ENCODE measurements at places on chromosomes 13 and 19.

- DNase-seq = peak; percentile 45
These were observed 51.5 kb downstream of the SKA3 start for GRCh38 chr13:21124852-21125251.

- peak; percentile 36 for DNase-seq
These were observed 15.4 kb upstream of the IRGC start for GRCh38 chr19:43700395-43701000.

GRCh38 chr13:59877933-59878332 lies 285.8 kb downstream of the DIAPH3 start:
- DNase-seq = no peak

- no peak for DNase-seq
These were observed 431 bp downstream of the FUT3 start for GRCh38 chr19:5850743-5851293.

DNA sequence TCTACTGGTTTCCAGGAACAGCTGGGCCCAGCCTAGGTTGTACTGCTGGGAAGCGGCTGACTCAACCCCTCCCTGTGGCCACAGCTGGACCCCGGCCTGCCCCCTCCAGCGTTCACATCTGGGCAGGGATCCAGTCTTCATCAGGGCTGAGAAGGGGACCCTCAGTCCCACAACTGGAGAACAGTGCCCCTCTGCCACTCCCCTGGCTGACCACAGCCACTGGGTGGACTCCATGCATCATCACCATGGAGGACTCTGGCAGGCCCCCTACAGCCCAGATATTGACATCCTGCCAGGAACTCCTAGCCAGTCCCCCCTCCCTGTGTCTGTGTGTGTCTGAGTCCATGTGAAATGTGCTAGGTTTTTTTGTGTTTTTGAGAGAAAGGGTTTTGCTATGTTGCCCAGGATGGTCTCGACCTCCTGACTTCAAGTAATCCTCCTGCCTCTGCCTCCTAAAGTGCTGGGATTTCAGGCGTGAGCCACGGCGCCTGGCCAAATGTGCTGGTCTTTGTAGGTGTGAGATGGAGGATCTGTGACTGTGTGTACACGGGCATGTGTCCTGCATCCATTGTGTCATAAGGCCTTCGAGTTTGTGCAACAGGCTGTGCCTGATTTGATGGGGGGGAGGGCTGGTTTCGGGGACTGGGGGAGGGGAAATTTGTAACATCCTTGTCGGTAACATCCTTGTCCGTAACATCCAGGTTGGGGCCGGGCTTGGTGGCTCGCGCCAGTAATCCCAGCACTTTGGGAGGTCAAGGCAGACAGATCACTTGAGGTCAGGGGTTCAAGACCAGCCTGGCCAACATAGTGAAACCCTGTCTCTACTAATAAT lies 4.0 kb upstream of the HOOK2 start:
- DNase-seq = no peak

DNA sequence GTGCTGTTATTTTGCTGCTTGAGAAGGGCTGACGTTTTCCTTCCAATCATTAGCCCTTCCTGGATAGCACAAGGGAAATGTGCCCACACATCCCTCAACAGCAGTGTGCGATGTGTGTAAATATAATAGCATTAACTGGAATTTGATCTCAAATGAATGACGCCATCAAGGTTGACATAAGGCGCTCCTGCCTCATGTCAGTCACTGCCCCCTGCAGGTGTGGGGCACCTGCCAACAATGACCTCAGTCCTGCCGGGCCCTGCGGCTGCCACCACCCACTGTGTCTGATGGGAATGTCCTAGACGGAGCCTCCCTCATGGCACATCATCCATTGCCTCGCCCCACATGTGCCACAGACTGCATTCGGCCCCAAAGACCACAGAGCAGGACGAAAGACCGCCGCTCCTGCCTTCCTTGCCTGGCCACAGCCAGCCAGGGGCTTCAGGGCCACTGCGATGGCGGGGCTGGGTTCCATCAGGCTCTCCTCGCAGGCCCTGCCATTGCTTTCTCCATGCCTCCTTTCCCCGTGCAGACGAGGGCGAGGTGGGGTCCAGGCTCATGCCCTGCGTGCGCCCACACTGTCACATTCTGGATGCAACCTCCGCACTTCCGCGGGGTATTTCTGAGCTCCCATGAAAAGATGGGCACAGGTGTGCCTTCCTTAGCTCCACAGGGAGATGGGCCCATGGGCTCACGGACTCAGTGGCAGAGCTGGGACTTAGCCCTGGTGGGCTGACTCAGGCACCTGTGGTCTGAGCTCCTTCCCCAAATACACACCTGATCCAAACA lies 146.7 kb downstream of the SOX1 start:
- DNase-seq = no peak

DNA sequence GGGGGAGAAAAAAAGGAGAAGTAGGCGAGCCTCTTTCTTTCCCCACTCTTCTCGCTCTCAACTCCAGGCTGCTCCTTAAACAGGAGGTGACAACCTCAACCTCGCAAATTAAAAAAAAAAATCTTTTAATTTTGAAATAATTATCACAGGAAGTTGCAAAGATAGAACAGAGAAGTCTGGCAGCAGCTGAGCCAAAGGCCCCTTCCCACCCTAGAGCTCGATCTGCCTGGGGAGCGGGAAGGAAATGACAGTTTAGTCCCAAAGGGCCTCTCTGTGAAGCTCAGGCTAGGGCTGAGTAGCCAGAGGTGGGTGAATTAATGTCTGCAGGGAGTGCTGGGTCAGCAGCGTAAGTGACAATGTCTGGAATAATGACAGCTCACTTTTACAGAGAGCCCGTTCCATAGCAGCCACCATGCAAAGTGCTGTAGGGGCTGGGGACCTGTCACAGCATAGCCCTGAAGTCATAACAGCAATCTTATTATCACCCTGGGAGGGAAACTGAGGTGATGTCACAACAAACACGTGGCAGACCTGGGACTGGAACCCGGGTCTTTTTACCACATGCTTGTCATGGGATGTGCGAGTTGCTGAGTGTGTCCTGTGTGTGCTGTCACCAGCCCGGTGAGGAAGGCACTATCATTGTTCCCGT lies 8.8 kb upstream of the CD22 start:
- DNase-seq = no peak

GRCh38 chr19:17926044-17926443 lies 6.8 kb upstream of the CCDC124 start:
- DNase-seq = no peak

DNA sequence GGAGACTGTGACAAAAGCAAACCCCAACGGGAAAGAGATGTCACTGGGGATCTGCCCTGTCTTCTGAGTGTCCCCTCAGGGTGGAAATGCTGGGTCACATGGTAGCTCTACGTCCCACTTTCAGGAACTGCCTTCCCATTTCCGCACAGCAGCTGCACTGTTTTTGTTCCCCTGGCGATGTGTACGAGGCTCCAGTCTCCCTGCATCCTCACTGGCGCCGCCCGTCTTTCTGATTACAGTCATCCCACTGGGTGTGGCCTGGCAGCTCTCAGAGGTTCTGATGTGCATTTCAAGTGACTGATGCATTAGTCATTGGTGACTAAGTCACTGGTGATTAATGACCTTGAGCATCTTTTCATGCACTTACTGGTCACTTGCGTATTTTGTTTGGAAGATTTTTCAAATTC lies 21.2 kb downstream of the PCID2 start:
- peak; percentile 91 for DNase-seq

- no peak for DNase-seq
These were observed 20.0 kb downstream of the ENOX1 start for GRCh38 chr13:43766725-43767124.

DNA sequence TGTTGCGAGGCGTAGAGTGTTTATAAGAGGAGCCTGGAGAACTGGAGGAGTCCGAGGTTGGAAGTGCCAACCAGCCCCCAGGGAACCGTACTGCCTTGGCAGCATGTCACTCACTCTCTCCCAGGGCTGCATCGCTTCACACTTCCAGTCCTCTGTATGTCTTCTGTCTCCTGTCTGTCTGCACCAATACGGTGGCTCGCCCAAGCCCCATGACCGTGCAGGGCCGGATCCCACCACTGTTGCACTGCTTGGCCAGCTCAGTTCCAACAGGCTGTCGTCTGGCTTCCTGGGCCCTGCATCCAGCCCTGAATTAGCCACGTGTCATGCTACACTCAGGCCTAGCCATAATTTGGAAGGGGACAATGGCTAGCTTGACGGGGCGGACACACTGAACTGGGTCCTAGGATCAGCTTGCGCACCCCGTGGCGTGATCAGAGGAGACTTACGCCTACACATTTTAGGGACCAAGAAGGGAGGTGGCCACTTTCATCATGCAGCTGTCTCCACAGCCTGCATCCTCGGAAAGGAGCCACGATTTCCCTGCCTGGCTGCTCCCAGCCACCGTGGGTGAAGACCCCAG lies 147.1 kb downstream of the URI1 start:
- DNase-seq = no peak

- DNase-seq = no peak
These were observed 9.0 kb upstream of the STRN4 start for GRCh38 chr19:46755077-46755852.

- DNase-seq = peak; percentile 41
These were observed 114.6 kb upstream of the ZNF91 start for GRCh38 chr19:23509686-23510450.

DNA sequence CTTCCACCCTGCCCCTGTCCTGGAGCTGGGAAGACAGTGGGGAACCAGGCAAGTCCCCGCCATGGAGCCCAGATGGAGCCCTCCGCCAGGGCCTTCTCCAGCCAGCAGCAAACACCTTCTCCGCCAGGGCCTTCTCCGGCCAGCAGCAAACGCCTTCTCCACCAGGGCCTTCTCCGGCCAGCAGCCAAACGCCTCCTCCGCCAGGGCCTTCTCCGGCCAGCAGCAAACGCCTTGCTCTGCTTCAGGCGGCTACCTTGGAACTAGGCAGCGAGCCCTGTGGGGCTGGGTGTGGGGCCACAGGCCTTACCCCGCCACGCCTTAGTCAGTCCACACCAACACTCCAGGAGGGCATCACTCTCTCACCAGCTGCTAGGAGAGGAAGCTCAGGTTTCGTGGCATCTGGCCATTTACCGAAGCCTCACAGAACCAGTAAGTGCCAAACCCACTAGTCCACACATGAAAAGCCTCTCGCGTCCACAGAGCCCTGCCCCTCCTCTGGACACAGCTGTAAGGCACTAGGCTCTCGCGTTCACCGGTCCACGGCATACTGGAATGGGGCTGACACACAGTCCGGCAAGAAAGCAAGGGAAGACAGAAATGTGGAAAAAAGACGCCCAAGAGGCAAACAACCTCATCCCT lies 41.0 kb downstream of the MLLT1 start:
- no peak for DNase-seq

- no peak for DNase-seq
These were observed 26.0 kb downstream of the ATP8A2 start for GRCh38 chr13:25397763-25398162.

DNA sequence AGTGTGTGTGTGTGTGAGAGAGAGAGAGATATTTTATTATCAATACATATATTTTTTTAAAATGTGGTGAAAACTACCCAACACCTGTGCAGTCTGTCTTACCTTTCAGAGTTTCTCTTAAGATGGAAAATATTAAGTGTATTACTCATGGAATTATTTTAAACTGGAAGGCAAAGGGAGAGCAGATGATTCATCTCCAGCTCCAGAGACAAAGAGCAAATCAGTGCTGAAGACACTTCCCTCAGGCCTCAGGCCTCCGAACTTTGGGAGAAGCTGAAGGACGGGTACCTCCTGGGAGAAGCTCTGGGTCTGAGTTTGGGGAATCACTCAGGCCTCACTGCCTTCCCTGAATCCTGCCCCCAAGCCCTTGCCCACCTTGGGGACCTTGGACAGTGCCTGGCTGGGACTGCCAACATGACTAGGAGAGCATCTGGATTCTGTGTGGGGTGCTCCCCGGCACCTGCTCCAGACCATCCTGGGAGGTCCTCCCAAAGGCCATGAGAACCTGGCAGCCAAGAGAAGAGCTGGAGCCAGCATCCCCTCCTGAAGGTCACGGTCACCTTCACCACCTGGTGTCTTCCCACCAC lies 170.4 kb upstream of the UBL3 start:
- no peak for DNase-seq

GRCh38 chr13:37168151-37168550 lies 62.7 kb upstream of the CSNK1A1L start:
- no peak for DNase-seq

- DNase-seq = peak; percentile 57
These were observed 4.9 kb upstream of the DMKN start for GRCh38 chr19:35518313-35518712.

DNA sequence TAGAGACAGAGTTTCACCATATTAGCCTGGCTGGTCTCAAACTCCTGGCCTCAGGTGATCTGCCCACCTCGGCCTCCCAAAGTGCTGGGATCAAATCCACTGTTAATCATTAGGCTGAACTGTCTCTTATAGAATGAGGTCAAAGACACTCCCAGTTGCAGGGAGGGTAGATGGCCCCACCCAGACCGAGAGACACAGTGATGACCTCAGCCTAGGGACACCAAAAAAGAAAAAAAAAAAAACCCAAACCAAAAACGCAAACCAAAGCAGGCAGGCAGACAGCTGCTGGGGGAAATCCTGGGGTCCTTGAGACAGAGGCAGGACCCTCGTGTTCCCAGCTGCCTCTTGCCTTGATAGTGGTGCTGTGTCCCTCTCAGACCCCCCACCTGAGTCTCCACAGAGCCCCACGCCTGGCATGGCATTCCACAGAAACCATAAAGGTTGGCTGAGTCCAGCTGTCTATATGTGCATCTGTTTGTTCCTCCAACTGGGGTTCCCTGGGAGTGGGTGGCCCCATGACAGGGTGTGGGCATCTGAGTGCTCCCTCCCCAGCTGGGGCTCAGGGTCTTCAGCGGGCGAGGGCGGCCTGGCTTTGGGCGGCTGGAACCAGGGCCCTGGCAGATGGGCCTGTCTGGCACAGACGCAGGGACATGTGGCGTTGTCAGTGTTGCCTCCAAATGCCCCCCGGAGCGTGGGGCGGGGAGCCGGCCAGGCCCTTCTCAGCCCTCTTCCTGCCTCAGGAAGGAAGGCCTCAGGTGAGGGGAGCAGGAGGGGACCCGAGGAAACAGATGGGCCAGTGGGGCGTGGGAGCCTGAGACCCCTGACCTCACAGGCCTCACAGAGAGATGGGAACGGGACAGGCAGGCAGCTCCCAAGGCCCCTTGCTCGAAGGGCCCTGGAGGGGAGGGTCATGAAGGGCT lies 5.2 kb downstream of the DAND5 start:
- no peak for DNase-seq

- no peak for DNase-seq
These were observed 3.0 kb upstream of the ZNF628 start for GRCh38 chr19:55473225-55474012.

GRCh38 chr13:46751811-46752635 lies 44.9 kb downstream of the ESD start:
- DNase-seq = no peak

DNA sequence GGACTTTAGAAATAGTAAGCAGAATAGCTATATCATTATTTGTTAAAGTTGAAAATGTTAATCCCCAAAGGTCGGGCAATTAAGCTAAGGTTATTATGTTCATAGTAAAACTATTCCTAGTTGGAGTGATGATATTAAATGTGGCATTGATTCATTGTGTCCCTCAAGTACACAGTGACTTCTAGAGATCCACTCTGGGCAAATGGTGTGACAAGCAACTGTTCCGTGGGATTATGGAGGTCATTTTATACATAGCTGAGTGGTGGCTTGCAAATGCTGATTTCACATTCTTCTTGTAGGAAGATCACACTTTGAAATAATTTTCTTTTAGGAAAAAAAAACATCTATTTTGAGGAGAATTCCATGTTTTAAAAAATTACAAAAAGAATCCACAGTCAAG lies 317.8 kb downstream of the ATP8A2 start:
- no peak for DNase-seq
